Femur (tissue), 1 donor: ENCODE measurements at places on chromosomes 6 and 20.

- peak; percentile 65 for DNase-seq
Observed at GRCh38 chr6:144582939-144583613, 297.9 kb downstream of the UTRN start.

DNA sequence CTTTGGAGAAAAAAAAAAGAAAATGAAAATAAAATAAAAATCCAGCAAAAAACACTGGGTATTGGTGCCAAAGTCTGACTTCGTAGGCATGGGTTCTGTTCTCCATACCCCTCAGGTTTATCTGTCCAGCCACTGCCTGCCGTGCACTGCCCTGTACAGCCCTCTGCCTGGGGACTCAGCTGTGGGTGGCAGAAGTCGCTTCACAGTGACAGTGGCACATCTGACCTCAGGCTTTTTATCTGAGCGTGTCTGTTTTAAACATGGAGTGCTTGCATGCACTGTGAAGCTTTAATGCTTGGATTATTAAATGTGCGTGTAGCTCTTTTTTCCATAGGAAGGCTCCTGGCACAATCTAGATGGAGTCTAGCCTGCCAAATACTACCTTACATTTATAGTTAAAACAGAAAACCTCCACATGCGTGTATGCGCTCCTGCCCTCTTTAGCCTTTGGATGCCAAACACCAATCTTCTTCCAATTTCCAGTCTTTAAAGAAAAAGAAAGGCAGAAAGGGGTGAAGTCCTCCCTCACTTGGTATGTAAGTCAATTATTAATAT is 375.5 kb downstream of the UTRN start:
- DNase-seq: peak; percentile 31

DNA sequence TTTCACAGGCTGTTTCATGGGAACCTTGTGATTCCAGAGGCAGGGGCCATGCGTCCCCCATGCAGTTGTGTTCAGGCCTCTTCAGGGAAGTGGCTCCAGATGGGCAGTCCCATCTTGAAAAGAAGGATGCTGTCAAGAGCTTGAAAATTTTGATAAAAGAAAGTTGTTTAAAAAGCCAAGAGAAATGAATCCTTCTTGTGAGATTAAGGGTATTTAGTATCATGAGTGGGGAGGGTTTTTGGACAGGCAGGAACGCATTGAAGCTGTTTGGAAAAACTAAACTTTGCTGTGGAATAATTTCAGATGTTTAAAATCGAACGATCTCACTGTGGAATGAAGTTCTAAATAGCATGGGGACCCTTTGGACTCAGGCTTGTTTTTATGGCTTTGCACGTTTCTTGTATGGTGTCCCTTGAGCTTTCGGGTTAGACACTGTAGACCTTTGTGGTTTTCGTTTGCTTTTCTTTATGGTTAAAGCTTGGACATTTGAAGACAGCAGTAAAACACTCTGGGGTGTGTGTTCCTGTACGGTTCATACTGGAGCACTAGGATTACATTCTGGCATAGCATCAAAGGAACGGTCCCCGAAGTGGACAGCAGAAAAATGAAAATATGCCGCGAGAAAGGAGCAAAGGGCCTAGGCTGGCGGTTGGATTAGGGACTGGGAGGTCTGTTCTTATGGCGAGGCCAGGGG is 18.2 kb downstream of the KIF25 start:
- peak; percentile 63 for DNase-seq

- no peak for DNase-seq
Observed at GRCh38 chr20:57312138-57312537, 17.5 kb upstream of the SPO11 start.

DNA sequence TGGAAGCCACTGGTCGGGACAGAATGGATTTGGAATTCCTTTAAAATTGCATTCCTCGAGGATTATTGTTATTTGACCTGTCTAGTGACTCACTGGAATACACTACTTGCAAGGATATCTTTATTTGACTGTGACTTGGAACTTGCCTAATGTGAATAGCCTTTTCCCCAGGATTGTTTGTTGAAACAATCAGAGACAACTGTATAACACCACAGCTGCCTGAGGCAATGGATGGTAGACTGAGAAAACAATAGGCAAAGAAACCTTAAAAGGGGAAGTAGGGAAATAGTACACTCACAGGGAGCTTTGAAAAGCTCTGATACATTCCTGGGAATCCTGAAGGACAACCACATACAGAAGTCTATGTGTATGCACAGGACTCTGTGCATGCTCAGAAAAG is 465.3 kb downstream of the BMP2 start:
- DNase-seq: no peak

- no peak for DNase-seq
Observed at GRCh38 chr6:30965140-30965601, 18.3 kb upstream of the MUC21 start.

DNA sequence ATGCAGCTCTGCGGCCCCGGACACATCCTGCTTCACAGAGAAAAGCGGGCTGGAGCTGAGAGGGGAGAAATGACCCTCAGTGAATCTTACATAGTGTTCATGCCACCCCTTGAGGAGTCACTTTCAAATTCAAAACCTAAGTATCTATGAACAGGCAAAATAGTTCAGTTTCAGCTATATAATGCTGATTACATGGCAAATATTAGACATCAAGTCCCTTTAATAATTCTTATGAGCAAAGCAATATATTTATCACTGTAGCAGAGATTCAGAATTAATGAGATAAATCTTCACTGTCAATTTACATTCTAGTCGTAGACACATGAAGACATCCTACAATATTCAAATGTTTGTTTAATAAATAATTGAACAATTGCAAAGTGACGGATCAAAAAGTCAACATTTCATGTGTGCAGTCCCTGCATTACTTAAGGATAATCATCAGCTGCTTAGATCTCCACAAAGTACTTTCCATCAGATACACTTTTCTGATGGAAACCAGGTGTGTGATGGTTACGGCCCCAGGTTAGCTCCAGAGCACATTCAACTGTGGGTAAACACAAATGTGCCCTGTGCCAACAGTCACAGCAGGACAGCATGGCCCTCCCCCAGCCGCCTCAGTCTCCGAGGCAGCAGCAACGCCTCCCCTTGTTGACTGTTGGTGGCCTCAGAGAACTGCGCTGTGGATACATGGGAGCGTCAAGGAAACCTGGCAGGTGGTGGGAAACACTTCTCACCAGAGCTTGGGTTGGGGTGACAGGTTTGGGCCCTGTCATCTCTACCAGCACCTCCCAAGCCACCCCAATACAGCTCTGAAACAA is 787 bp upstream of the PRR18 start:
- DNase-seq: no peak

GRCh38 chr6:24403501-24403824 is 727 bp downstream of the MRS2 start:
- DNase-seq: no peak

GRCh38 chr20:61804752-61805295 is 260.9 kb downstream of the TAF4 start:
- DNase-seq: no peak

GRCh38 chr6:111894272-111894671 is 21.0 kb upstream of the FYN start:
- DNase-seq: no peak

- DNase-seq: no peak
Observed at GRCh38 chr6:142271476-142271875, 30.3 kb upstream of the ADGRG6 start.

DNA sequence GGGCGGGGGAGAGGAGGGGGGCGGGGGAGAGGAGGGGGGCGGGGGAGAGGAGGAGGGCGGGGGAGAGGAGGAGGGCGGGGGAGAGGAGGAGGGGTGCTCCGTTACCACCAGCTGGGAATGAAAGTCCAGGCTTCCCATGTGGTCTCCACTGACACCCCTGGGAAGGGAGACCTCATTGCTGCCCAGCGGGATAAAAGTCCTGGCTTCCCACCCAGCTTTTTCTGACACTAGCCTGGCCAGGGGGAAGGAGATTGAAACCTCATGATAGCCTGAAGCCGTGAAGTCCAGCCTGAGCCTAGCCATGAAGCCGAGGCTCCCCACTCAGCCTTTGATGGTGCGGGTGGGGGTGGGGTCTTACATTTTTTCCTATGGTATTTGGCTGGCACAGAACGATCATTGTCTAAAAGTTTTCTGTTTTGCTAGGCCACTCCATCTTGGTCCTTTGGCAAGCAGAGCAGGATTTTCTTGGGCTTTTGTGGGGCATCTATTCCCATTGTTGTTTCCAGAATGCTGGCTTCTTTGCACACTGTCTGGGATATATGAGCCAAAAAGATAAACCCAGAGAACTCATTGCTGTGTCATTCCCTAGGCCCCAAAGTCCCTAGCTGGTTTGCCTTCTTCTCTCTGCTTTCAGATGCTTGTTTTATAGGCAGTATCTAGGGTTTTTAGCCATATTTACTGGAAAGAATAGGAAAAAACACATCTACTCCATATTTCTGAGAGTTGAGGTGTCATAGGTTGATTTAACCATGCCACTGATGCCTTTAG is 67.9 kb upstream of the RNF24 start:
- no peak for DNase-seq

GRCh38 chr6:40788661-40789655 is 201.8 kb upstream of the LRFN2 start:
- DNase-seq: no peak

- DNase-seq: no peak
Observed at GRCh38 chr6:140597181-140597580, 1222.7 kb upstream of the CITED2 start.

DNA sequence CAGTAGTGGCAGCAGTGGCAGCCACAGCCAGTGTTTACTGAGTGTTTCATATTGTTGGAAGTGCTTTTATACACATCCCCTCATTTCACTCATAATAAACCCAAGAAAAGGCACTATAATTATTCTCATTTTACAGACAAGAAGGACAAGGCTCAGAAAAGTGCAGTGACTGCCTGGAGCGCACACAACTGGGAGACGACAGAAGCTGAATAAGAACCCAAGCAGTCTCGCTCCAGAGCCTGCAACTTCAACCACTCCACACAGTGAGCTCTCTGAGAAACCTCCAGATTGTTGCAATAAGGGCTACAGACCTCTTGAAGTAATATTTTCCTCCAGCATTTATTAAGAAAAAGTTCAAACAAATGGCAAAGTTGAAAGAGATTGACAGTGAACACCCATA is 76.9 kb downstream of the PLCG1 start:
- no peak for DNase-seq

- DNase-seq: no peak
Observed at GRCh38 chr20:33127422-33128097, 40.4 kb upstream of the BPIFA2 start.

GRCh38 chr20:64155258-64156135 is 8.8 kb upstream of the MYT1 start:
- no peak for DNase-seq

DNA sequence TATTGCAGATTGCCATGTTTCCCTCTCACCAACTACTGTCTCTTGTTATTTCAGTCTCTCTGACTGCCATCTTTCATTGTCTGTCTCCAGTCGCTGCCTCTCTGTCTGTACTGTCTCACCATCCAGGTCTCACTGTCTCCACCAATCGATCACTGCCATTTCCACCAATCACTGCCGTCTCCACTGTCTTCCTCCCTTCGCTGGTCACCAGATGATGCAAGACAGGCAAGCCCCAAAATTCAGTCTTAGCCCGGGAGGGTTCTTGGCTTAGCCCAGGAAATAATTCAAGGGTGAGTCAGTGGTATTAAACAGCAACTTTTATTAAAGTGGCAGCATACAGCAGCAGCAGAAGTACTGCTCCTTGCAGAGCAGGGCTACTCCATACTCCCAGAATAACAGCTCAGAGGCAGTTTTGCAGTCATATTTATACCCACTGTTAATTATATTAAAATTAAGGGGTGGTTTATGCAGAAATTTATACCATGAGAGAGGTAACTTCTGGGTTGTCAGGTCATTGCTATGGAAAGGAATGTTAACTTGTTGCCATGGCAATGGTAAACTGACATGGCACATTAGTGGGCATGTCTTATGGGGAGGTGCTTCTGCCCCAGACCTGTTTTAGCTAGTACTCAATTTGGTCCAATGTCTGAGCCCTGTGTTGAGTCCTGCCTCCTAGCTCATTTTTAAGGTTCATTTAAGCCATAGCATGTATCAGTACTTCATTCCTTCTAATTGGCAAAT is 23.0 kb upstream of the ECHDC1 start:
- DNase-seq: no peak

DNA sequence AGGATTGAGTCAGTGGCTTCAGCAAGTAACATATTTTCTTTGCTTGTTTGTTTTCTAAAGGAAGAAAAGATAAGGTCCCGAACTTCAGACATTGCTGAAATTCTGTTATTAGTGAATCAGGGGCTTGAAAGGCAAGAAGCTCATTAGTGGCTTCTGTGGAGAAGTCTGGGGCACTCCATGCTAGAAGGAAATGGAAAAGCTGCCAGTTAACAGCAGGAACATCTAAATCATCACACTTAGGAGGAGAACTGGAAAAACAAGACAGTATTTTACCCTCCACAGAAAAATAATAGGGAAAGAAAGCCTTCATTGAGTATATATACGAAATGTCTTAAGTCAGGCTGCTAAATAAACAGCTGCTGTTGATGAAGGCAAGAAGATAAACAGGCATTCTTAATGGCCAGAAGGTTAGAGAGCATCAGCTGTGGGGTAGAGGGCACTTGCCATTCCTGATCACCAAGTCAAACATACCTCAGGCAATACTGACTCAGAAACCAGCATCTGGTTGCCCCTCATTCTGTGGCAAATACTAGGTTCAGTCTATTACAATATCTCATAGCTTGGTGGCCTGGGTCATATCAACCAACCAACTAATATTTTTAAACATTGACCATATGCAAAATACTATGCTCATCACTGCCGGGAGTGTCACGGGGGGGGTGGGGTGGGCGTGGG is 143.2 kb upstream of the TENT5A start:
- no peak for DNase-seq
